ENCODE measurements at places on chromosomes 2 and 18. TPM values are rescaled to one million over a fixed set of nuclear protein-coding genes. Genes with fewer than 3 reads are reported as not detected.
A peak's percentile ranks its signal among the peaks of the same experiment; 100 is the strongest.

Gene PPP1R1C
- total RNA-seq = not detected

Gene ST6GAL2
- total RNA-seq = not detected

Gene LRP2
- not detected for total RNA-seq

Gene UGT1A10
- 32.7 TPM for total RNA-seq

Gene TMEM131
- total RNA-seq = 79.7 TPM

Gene MAT2A
- 190 TPM for total RNA-seq

Gene PMAIP1
- not detected for total RNA-seq

Gene HOXD9
- total RNA-seq = not detected

Gene GAD1
- total RNA-seq = not detected

Gene GCKR
- total RNA-seq = 45.5 TPM

DNA sequence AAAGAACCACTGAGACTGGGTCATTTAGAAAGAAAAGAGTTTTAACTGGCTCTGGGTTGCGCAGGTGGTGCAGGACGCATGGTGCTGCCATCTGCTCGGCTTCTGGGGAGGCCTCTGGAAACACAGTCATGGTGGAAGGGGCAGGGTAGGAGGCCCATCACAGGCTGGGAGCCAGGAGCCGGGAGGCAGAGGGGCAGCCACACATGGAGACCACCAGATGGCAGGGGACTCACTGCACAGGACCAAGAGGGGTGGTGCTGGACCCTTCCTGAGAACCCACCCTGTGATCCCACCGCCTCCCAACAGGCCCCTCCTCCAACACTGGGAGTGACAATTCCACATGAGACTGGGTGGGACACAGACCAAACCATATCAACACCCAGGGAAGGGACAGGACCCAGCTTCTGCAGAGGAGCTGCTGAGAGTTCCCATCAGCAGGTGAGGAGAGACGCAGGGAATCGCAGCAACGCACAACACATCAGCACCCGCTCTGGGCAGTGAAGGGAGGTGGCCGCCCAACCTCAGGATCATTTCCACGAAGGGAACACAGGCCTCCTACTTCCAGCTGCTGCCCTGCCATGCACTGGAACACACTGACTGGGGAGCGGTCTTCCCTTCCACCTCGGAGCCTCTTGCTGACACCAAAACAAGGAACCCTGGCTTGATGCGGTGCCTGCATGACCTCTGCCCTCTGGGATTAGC, 130.7 kb downstream of the TPO start:
- no peak overlapping the region for H3K27ac ChIP-seq
- H3K4me3 ChIP-seq = no peak overlapping the region
- no peak for DNase-seq
- H3K4me1 ChIP-seq = peaks cover 16% of the 10 kb centered on the region

- H3K27ac ChIP-seq = no peak overlapping the region
- no peak overlapping the region for H3K4me3 ChIP-seq
- peak; percentile 6 for DNase-seq
- H3K4me1 ChIP-seq = no peaks in the 10 kb centered on the region
- no peaks in the 10 kb centered on the region for H3K36me3 ChIP-seq
- H3K27me3 ChIP-seq = no peaks in the 10 kb centered on the region
Observed at GRCh38 chr2:175552902-175553301, 371.4 kb upstream of the ATP5MC3 start.

- no peaks in the 10 kb centered on the region for H3K4me1 ChIP-seq
- H3K27me3 ChIP-seq = no peaks in the 10 kb centered on the region
- peak; percentile 42 for DNase-seq
Observed at GRCh38 chr2:191202881-191203397, 42.3 kb upstream of the MYO1B start.

- DNase-seq = peak; percentile 46
- no peak overlapping the region for H3K27ac ChIP-seq
- peaks cover 38% of the 10 kb centered on the region for H3K36me3 ChIP-seq
- H3K4me3 ChIP-seq = no peak overlapping the region
Observed at GRCh38 chr2:235055891-235056516, 104.2 kb downstream of the SH3BP4 start.

- DNase-seq = no peak
- peaks cover 6% of the 10 kb centered on the region for H3K27me3 ChIP-seq
- H3K27ac ChIP-seq = no peak overlapping the region
- H3K4me1 ChIP-seq = no peaks in the 10 kb centered on the region
- H3K4me3 ChIP-seq = no peak overlapping the region
Observed at GRCh38 chr2:239609162-239609561, 208.3 kb upstream of the HDAC4 start.

GRCh38 chr2:151367571-151367970, 10.2 kb downstream of the TNFAIP6 start:
- H3K27me3 ChIP-seq = no peaks in the 10 kb centered on the region
- no peak overlapping the region for H3K27ac ChIP-seq
- H3K4me3 ChIP-seq = no peak overlapping the region

DNA sequence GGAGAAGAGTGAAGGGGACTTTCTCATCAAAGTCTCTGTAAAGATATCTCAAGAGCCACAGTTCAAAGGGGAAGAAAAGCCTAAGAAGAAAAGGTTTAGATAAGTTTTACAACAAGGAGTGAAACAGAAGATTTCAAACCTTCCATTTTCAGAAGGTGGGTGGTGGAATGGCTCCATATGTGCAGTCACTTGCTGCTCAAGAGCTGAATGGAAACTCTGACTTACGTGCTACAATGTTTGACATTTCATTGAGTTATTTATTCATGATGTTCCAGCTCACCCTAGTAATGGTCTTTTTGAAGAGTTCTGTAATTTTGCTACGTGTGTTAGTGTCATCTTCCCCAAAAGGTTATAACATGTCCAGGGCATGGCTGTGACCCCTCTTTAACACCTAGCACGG, 21.7 kb downstream of the LCT start:
- H3K4me1 ChIP-seq = no peaks in the 10 kb centered on the region
- H3K27me3 ChIP-seq = no peaks in the 10 kb centered on the region
- H3K36me3 ChIP-seq = no peaks in the 10 kb centered on the region
- H3K27ac ChIP-seq = no peak overlapping the region
- no peak overlapping the region for H3K4me3 ChIP-seq

GRCh38 chr2:224457408-224458096, 55.6 kb upstream of the FAM124B start:
- no peak overlapping the region for H3K4me3 ChIP-seq
- H3K36me3 ChIP-seq = no peaks in the 10 kb centered on the region
- no peak for DNase-seq
- H3K4me1 ChIP-seq = no peaks in the 10 kb centered on the region
- H3K27me3 ChIP-seq = no peaks in the 10 kb centered on the region

DNA sequence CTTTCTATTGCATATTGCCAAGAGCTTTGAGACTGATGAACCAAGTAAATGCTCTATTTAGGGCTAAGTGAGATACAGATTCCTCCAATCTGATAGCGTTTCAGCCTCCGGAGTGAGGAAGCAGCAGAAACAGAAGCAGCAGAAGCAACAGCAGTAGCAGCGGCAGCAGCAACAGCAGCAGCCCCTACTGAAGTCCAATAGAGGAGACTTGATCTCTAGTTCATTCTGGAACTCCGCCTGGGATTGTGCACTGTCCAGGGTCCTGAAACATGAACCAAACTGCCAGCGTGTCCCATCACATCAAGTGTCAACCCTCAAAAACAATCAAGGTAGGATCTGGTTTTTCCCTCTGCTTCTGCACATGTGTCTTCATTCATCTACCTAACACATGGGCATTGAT, at the start of gene DPP10:
DPP10 (plus strand) TSS at position 132 of the 400 bp plus-strand sequence.
- no peaks in the 10 kb centered on the region for H3K36me3 ChIP-seq
- no peak within 1 kb of the TSS for H3K4me3 ChIP-seq
- peaks cover 5% of the 10 kb centered on the region for H3K27me3 ChIP-seq
- peak; percentile 66 for DNase-seq

- DNase-seq = no peak
- no peaks in the 10 kb centered on the region for H3K27me3 ChIP-seq
- no peaks in the 10 kb centered on the region for H3K4me1 ChIP-seq
- peaks cover 50% of the 10 kb centered on the region for H3K36me3 ChIP-seq
Observed at GRCh38 chr2:171972329-171972982, 27.3 kb upstream of the METAP1D start.

GRCh38 chr2:20992201-20992711, 51.6 kb downstream of the APOB start:
- H3K27ac ChIP-seq = peak overlapping the region; percentile 58
- H3K36me3 ChIP-seq = no peaks in the 10 kb centered on the region
- no peaks in the 10 kb centered on the region for H3K4me1 ChIP-seq
- H3K4me3 ChIP-seq = no peak overlapping the region
- peak; percentile 12 for DNase-seq

DNA sequence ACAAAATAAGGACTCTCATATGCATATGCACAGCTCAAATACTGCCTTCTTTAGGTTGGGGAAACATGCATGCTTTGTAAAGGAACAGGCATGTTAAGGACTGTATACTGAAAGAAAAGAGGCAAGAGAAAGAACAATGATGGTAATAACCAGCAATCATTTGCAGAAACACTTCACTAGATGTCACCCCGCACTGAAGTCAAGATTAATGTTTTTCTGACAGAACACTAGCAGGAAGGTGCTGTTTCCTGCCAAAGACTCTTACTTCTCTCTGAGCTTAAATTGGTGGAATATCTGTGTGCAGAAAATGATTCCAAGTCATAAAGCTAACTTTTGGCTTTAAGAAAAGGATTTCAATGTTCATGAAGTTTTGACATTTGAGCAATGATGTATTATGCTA, 19.3 kb upstream of the CSRNP3 start:
- no peaks in the 10 kb centered on the region for H3K36me3 ChIP-seq
- H3K4me3 ChIP-seq = no peak overlapping the region
- H3K27ac ChIP-seq = no peak overlapping the region
- H3K27me3 ChIP-seq = no peaks in the 10 kb centered on the region
- no peak for DNase-seq
- no peaks in the 10 kb centered on the region for H3K4me1 ChIP-seq

DNA sequence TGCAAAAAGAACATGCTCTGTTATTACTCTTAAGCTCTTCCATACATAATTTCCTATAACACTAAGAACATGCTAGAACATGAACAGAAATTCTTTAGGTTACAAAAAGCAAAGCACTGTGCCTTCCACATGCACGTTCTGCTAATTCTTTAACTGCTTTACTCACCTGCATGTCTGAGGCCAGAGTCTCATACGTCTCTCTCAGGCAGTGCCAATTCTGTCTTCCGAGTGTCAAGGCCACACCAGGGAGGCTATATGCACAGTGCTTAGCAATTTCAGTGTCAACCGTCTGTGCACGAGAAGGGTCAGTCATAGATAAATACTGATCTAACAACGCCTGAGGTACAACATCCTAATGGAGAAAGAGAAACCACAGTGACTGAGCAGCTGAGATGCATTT, 55.1 kb downstream of the PPP4R1 start:
- no peaks in the 10 kb centered on the region for H3K27me3 ChIP-seq
- no peak overlapping the region for H3K27ac ChIP-seq
- H3K4me1 ChIP-seq = no peaks in the 10 kb centered on the region
- H3K4me3 ChIP-seq = no peak overlapping the region

- H3K36me3 ChIP-seq = peaks cover 75% of the 10 kb centered on the region
- H3K27me3 ChIP-seq = no peaks in the 10 kb centered on the region
- no peaks in the 10 kb centered on the region for H3K4me1 ChIP-seq
- H3K27ac ChIP-seq = no peak overlapping the region
- no peak overlapping the region for H3K4me3 ChIP-seq
Observed at GRCh38 chr2:74676331-74676730, 22.3 kb downstream of the SEMA4F start.

- H3K27ac ChIP-seq = no peak overlapping the region
- H3K27me3 ChIP-seq = no peaks in the 10 kb centered on the region
- H3K4me1 ChIP-seq = no peaks in the 10 kb centered on the region
- no peak overlapping the region for H3K4me3 ChIP-seq
- no peak for DNase-seq
Observed at GRCh38 chr2:216426938-216427337, 14.7 kb downstream of the SMARCAL1 start.

DNA sequence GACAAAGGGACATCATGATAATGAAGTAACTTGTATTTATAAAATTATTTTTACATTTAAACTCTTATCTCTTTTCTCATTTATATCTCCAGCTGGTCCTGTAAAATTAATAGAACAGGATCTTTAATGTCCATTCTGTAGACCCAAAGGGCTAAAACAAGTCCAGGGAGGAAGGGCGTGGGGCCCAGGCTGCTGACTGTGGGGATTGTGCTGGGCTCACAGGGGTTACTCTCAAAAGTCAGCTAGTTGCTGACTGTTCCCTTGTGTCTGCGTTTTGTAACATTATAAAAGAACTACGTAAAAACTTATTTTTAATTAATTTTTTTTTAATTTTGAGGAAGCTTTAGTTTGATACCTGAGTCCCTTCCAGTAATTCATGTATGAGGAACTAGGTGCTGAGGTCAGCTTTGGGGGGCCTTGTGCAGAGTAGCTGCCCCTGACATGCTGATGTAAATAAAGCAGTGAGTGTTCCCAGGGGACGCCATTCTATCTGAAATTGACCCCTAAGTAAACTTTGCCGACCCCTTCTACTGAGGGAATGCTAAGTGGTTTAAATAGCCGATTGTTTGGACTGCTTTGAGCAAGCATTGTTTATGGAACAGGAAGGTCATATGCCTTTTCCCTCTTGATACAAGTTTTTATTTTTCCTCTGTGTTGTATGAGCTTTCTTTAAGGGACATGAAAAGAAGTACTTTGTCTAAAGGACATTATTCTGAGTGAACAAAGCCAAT, 56.4 kb downstream of the MERTK start:
- DNase-seq = no peak
- H3K4me1 ChIP-seq = peaks cover 20% of the 10 kb centered on the region
- no peaks in the 10 kb centered on the region for H3K27me3 ChIP-seq
- H3K36me3 ChIP-seq = peaks cover 3% of the 10 kb centered on the region
- H3K27ac ChIP-seq = no peak overlapping the region

- H3K4me3 ChIP-seq = no peak overlapping the region
- no peaks in the 10 kb centered on the region for H3K36me3 ChIP-seq
- no peak for DNase-seq
- no peaks in the 10 kb centered on the region for H3K4me1 ChIP-seq
Observed at GRCh38 chr2:209661286-209661894, 110.2 kb upstream of the UNC80 start.

GRCh38 chr2:50396298-50396631, 635.7 kb downstream of the NRXN1 start:
- H3K36me3 ChIP-seq = no peaks in the 10 kb centered on the region
- no peaks in the 10 kb centered on the region for H3K27me3 ChIP-seq
- no peak overlapping the region for H3K27ac ChIP-seq
- no peak overlapping the region for H3K4me3 ChIP-seq
- peaks cover 5% of the 10 kb centered on the region for H3K4me1 ChIP-seq

GRCh38 chr2:180000434-180000833, 6.7 kb downstream of the CWC22 start:
- DNase-seq = no peak
- peaks cover 57% of the 10 kb centered on the region for H3K4me1 ChIP-seq
- H3K27ac ChIP-seq = no peak overlapping the region
- H3K4me3 ChIP-seq = no peak overlapping the region
- H3K36me3 ChIP-seq = no peaks in the 10 kb centered on the region

DNA sequence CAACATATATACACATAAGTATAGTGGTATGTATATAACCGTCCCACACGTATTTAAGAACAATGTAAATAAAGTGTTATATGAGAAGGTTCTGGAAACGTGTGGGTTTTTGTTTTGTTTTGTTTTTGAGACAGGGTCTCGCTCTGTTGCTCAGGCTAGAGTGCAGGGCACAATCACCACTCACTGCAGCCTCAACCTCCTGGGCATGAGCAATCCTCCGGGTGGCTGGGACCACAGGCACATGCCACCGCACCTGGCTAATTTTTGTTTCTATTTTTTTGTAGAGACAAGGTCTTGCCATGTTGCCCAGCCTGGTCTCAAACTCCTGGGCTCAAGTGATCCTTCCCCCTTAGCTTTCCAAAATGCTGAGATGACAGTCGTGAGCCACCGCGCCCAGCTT, 6.2 kb downstream of the ADAM17 start:
- H3K4me1 ChIP-seq = peaks cover 61% of the 10 kb centered on the region
- H3K27me3 ChIP-seq = no peaks in the 10 kb centered on the region
- H3K27ac ChIP-seq = no peak overlapping the region
- no peak overlapping the region for H3K4me3 ChIP-seq
- no peak for DNase-seq

All from stomach (tissue), 19 donors.